ENCODE measurements at places on chromosomes 5 and 9.
A peak's percentile ranks its signal among the peaks of the same experiment; 100 is the strongest.

GRCh38 chr9:37335238-37335637, 87.3 kb upstream of the GRHPR start:
- no peak for DNase-seq

- no peak for DNase-seq
Measured at GRCh38 chr5:1833264-1834021, 32.2 kb downstream of the NDUFS6 start.

DNA sequence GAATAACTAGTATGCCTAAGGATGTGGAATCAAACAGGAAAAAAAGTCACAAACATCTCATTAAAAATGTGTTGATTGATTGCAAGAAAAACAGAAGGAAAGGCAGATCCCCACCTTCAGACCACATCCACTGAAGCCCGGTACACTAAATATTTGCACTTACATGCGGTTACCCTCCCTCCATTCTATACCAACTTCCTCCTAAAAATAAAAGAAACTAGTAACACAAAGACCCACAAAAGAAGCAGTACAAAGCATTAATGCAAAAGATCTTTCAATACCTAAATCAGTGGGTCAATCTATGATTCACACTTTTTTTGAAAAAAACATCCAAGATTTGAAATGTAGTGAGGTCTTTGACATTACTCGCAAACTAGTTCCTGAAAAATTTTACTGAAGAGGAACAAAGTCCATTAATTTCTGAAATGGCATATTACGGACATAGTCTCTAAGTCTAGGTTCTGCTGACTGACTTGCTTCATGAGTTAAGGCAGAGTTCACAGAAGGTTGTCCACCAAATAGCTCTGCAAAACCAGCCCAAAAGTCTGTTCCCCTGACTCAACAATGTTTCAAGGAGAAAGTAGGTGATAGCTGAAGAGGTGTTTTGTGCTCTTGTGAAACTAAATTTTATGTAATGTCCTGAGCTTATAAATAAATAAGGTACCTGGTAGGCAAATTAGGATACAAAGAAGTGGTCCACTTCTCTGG, 100.7 kb downstream of the PAM start:
- no peak for DNase-seq

DNA sequence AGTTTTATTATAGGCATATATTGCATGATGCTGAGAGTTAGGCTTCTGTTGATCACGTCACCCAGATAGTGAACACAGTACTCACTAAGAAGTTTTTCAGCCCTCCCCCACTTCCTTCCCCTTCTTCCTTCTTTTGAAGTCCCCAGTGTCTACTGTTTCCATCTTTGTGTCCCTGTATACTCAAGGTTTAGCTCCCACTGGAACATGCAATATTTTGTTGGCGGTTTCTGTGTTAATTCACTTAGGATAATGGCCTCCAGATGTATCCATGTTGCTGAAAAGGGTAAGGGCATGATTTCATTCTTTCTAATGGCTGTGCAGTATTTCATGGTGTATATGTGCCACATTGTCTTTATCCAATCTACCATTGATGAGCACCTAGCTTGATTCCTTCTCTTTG, 764.3 kb downstream of the MTRR start:
- peak; percentile 51 for DNase-seq

- DNase-seq: peak; percentile 82
Measured at GRCh38 chr5:130337179-130337888, 433.1 kb downstream of the CHSY3 start.

GRCh38 chr9:105694848-105695581, 674 bp downstream of the TMEM38B start:
- peak; percentile 38 for DNase-seq

GRCh38 chr5:7410936-7411511, 15.1 kb downstream of the ADCY2 start:
- no peak for DNase-seq

DNA sequence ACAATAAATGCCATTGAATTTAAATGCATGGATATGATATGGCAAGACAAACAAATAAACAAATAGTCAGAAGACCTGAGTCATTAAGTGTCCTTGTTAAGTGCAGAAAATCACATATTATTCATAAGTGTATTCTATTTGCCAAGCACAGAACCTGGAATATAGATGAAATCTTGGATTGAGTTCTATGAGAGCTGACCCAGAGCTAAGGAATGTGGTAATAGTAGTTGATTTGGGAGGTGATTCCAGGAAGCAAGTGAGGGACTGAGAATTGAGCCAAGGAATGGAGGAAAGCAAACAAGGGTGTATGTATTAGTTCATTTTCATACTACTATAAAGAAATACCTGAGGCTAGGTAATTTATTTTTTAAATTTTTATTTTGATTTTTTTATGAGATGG, 208.9 kb downstream of the TRIM32 start:
- DNase-seq: no peak

DNA sequence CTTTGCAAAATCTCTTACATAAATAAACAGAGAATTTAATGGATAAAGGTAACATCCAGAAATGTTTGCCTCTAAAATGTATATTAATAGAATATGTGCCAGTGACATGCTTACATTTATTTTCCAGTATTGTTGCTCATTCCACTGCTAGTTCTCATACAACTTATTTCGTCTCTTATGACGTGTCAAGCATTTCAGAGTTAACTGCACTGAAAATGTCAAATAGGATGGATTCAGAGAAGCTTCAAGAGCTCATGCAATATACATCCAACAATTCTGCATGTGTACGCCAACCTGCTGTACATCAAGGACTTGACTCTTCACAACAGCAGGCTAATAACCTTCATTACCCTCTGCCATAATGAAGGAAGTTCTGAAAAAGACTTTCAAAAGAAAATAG, 386.2 kb upstream of the IZUMO3 start:
- DNase-seq: no peak

DNA sequence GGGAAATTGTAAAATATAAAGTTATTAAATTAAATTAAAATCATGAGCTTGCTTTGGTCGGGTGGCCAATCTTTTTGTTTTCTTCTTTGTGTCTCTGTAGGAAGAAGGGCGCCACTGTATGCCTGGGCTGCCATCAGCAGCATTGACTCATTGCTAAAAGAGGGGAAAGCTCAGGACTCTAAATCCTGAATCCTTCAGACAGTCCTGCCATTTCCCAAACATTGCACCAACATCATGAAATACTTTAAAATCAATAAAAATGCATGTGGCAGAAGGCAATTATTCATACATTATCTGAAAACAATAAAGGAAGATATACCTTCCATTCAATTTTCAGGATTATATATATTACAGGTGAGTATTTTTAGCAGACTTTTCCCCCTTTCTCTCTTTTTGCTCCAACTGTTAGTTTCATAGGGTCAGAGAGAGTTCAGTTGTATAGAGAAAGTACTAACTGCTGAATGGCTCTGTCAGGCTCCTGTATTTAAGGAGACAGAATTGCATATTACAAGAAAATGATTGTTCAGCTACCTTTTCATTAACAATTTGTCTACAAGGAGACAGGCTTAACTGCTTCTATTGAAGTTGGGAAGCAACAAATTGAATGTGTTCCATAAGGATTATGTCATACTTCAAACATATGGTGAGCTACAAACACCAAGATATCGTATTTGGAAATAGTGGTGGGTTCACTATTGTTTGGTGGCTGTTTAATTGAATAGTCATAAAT, 95.7 kb downstream of the ATPSCKMT start:
- no peak for DNase-seq

- no peak for DNase-seq
Measured at GRCh38 chr5:127305493-127305892, 14.9 kb downstream of the MEGF10 start.

DNA sequence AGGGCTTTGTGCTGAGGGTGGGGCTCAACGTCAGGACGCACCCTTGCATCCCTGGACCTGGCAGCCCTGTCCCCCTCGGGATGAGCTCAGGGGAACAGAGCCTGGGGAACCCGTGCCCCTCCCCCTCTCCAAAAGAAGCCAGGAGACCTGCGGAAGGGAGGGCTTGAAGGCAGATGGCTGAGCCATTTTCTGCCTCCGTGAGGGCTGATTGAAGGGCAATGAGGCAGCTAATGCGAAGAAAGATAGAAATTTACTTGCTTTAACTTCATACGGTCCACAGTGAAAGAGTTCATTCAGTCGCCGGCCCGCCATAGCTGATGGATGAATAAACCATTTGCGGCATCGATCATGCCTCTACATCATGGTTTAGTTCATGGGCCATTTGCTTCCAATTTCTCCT, 28.8 kb downstream of the ASS1 start:
- DNase-seq: no peak

DNA sequence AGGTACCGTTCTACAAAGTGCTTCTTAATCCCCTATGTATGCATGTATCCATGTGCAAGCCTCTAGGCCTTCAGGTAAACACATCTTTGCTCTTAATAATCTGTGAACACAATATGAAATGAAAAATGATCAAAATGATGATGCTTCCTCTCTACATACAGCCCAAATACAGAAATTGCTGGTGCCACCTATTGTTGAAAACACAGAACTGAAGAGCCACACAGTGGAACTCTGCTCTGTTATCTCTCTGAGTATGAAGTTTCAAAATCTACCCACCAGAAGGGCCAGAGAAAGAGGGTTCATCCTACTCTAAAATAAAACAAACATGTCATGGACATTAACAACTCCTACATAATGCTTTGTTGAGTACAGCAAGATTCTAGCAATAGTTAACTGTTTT, 71.3 kb downstream of the GLIS3 start:
- peak; percentile 42 for DNase-seq

GRCh38 chr5:138620663-138621224, 45.5 kb upstream of the HSPA9 start:
- DNase-seq: no peak

DNA sequence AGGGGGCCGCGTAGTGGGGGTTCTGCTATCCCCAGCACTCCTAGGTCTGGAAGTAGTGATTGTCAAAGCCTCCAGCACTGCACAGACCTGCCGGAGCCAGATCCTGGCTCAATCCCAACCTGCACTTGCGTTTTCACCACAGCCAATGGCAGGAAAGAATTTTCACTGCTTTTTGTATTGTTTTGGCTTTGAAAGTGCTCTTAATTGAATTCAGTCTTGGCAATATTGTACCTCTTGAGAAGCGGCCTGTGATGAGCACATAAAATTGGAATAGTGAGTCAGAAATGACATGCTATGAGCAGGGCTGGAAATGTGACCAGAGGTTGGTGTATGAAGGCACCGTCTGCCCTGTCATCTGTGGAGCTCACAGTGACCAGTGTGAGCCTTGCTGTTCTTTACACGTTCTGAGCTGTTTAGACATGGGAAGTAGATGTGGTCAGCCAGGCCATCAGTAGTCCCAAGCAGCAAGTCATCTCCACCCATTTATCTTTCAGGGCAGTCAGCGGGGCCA, 41.5 kb downstream of the SECISBP2 start:
- no peak for DNase-seq

Measured in fibroblast of skin of right biceps (primary cell).